ENCODE measurements at places on chromosomes 12 and 14. TPM values are rescaled to one million over a fixed set of nuclear protein-coding genes. Genes with fewer than 3 reads are reported as not detected.
A peak's percentile ranks its signal among the peaks of the same experiment; 100 is the strongest.

- no peak for DNase-seq
These were observed 779.7 kb upstream of the FLRT2 start for GRCh38 chr14:84750284-84750683.

The CDCA4 gene
- total RNA-seq, result 11.1 TPM

The ATL1 gene
- 99.8 TPM for total RNA-seq

- DNase-seq, result peak; percentile 2
These were observed 26.9 kb downstream of the ZFC3H1 start for GRCh38 chr12:71636704-71637115.

The GSG1 gene
- total RNA-seq, result not detected

DNA sequence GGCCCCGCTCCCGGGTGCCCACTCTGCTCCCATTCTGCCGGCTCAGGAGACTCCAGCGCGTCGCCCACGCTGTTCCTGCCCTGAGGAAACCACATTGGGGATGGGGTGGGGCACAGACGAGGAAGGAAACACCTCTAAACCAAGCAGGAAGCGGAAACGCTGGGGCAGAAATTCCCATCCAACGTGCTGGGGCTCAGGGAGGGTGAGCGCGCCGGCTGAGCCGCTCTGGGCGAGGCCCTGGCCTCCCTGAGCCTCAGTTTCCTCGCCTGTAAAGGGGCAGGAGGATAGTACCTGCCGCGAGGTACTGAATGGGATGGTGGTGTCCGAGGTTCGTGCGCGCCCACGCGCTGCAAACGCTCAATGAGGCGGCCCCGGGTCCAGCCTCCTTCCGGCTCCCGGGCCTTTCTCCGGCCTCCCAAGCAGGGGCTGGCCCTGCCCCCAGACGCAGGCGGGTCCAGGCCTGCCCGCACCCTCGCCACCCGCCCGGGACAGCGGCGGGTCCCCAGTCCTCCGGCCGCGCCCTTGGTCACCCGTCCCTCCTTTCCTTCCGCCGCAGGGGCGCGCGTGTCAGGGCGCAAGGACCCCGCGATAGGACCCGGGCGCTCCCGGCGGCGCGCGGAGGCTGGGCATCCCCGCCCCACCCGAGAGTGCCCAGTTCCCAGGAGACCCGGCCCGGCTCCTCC is 673 bp downstream of the BEGAIN start:
- no peak for DNase-seq

The TTC7B gene
- 23.2 TPM for total RNA-seq

DNA sequence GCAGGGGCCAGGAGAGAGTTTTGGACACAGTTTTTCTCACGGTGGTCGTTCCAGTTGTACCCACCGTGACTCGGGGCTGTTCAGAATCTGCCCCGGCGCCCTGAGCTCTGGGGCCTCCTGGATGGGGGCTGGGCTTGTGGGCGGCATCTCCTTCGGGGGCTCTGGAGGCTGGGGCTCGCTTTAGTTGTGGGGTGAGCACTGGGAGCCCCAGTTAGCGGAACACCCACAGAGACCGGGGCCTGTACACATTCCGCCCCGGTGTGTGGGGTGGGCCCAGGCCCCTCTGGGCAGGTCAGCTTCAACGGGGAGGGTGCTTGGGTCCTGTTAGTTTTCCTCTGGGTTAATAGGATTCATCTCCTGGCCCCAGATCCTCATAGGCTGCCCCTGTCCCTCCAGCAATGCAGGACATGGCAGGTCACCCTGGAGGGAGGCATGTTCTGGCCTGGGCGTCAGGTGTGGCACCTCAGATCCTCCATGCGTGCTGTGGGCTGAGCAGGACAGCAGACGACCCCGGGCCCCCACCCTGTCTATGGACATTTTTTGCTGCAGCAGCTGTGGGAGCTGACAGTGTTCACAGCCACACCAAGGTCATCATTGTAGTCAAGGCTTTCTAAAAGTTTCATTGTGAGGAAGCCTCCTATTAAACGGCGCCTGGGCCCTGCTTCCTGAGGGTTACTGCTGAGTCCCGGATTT is 393.2 kb downstream of the TMEM121 start:
- no peak for DNase-seq

GRCh38 chr12:109892165-109892715 is 7.8 kb upstream of the TCHP start:
- DNase-seq, result no peak
